Caco-2 (cell line): ENCODE measurements at places on chromosomes 2 and 18.

GRCh38 chr2:112257575-112257974 lies 2.7 kb upstream of the ZC3H8 start:
- no peak overlapping the region for H3K4me3 ChIP-seq
- no peak for DNase-seq
- no peaks in the 10 kb centered on the region for H3K36me3 ChIP-seq
- H3K27me3 ChIP-seq, result no peaks in the 10 kb centered on the region
- H3K27ac ChIP-seq, result no peak overlapping the region

- H3K27ac ChIP-seq, result no peak overlapping the region
- H3K4me3 ChIP-seq, result no peak overlapping the region
- no peaks in the 10 kb centered on the region for H3K27me3 ChIP-seq
- no peaks in the 10 kb centered on the region for H3K36me3 ChIP-seq
- no peaks in the 10 kb centered on the region for H3K4me1 ChIP-seq
Observed at GRCh38 chr18:8758466-8758865, 53.1 kb downstream of the MTCL1 start.

DNA sequence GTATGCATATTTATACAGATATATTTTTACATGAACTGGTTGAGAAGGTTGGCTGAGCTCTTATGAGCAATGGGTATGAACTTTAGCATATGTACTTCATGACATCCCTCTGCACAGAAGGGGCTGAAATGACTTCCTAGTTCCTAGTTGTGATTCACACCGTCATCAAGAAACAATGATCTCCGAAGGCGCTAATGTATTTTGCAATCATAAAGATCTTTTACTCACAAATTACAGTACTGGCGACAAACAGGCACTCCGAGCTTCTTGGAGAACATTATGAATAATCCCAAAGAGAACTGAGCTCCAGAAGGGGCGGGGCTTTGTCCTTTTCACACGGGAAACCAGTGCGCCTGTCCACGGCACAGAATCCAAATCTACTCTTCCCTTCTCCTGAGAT lies 18.1 kb downstream of the BCL2 start:
- DNase-seq, result no peak
- no peak overlapping the region for H3K4me3 ChIP-seq
- H3K36me3 ChIP-seq, result no peaks in the 10 kb centered on the region
- H3K4me1 ChIP-seq, result no peaks in the 10 kb centered on the region
- H3K27me3 ChIP-seq, result no peaks in the 10 kb centered on the region

DNA sequence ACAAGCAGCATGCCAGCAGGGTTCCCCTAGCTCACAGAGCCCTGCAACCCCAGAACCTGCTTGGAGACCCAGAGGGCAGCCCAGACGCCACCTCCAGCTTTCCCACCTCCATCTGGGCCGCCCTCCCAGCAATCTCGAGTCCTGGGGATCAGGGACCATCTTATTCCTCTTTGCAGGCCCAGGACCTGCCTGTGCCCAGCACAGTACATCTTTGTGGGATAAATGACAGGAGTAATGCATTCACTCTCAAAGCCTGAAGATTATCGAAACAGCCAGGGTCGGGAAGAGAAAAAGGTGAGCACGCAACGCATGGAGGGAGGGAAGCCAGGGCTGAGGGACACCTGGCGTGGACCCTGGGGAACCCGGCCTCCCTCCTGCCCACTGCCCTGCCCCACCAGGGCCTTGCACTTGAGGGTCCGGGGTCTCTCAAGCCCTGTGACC lies 144.1 kb downstream of the NDUFA10 start:
- H3K27me3 ChIP-seq, result no peaks in the 10 kb centered on the region
- no peaks in the 10 kb centered on the region for H3K36me3 ChIP-seq
- H3K4me1 ChIP-seq, result no peaks in the 10 kb centered on the region
- no peak overlapping the region for H3K27ac ChIP-seq
- no peak for DNase-seq
- no peak overlapping the region for H3K4me3 ChIP-seq

- H3K27ac ChIP-seq, result no peak overlapping the region
- no peak overlapping the region for H3K4me3 ChIP-seq
- H3K27me3 ChIP-seq, result no peaks in the 10 kb centered on the region
- no peaks in the 10 kb centered on the region for H3K36me3 ChIP-seq
Observed at GRCh38 chr2:168002021-168002553, 245.3 kb downstream of the STK39 start.

DNA sequence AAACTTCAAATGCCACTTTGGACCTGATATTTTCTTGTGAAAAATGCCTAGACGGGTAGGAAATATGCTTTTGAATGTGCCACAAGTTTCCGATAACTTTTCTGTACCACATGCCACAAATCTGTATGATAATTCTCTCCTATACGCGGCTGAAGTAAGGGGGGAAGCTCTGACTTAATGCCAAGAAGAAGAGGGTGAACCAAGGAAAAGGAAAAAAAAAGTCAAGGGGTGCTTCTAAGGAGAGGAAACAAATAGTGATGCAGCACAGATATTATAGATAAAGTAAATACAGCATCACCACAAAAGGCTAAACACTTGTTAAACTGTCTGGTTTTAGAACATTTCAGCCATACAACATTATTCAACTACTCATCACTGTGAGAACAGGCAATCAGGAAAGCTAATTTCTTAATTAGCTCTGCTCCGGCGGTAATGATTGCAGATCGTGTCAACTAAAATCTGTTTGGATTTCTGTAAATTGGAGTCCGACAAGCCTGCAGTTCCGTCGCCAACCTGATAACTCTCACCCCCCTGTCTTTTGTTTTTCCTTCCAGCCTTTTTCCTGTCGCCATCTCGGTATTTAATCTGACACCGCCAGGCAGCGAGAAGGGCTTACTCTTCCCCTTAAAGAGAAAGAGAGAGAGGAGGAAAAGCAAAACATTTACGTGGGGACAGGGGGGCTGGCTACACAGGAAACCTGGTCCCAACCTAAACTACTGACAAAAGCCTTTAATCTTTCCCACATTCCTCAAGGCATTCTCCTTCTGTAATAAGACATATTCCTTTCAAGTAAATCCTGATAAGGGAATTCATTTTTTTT lies 67.5 kb downstream of the ZEB2 start:
- H3K27me3 ChIP-seq, result peaks cover 2% of the 10 kb centered on the region
- no peaks in the 10 kb centered on the region for H3K4me1 ChIP-seq
- H3K4me3 ChIP-seq, result no peak overlapping the region
- DNase-seq, result no peak
- no peak overlapping the region for H3K27ac ChIP-seq
- H3K36me3 ChIP-seq, result no peaks in the 10 kb centered on the region

- H3K36me3 ChIP-seq, result no peaks in the 10 kb centered on the region
- no peaks in the 10 kb centered on the region for H3K27me3 ChIP-seq
- H3K4me1 ChIP-seq, result no peaks in the 10 kb centered on the region
- no peak for DNase-seq
- H3K4me3 ChIP-seq, result no peak overlapping the region
Observed at GRCh38 chr18:79570266-79571201, 109.1 kb upstream of the CTDP1 start.

DNA sequence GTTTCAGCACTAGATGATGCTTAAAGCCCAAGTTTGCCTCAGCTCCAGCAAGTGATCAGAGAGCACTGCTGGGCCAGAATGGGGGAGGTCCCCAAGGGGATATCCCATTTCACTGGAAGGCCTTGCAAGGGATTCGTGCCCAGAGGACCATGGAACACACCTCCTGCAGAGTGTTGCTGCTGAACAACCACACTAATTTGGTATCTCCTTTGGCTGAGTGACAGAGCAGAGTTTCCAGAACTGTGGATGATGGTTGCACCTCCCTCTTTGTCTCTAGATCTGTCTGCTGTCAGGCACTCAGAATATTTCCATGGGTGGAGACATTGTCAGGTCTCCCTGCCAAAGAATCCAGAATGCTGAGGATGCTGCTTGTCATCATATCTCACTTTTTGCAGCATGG lies 484.8 kb upstream of the NETO1 start:
- no peak for DNase-seq
- no peak overlapping the region for H3K27ac ChIP-seq
- no peak overlapping the region for H3K4me3 ChIP-seq
- no peaks in the 10 kb centered on the region for H3K27me3 ChIP-seq

DNA sequence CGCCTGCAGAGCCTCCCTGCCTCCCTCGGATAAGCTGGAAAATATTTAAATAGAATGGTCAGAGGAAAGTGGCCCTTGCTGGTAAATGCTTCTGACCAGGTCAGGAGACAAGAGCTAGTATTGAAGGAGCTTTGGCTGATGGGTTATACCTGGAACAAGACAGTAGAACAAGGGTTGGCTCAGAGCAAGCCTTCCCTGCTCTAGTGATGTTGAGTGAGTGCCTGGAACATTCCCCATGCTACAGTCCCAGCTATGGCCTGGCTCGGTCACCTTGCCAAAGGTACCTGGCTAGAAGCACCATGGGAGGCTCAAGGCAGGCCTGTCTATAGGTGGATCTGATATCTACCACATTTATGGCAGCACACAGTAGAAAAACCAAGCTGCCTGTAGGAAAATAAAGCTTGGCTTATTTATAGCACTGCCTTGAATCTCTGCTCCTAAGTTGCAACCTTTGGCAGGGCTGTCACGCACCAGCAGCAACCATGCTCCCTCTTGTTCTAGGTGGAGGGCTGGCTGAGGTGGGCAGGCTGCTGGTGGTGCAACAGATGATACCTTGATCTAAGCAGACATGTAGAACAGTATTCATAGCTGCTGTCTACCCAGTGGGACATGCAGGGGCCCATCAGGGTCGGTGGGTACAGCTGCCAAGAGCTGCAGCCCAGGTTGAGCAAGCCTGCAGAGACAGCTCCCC lies 66.7 kb upstream of the BCL2L11 start:
- no peak overlapping the region for H3K4me3 ChIP-seq
- no peak for DNase-seq
- no peaks in the 10 kb centered on the region for H3K27me3 ChIP-seq
- no peak overlapping the region for H3K27ac ChIP-seq
- no peaks in the 10 kb centered on the region for H3K36me3 ChIP-seq
- H3K4me1 ChIP-seq, result peaks cover 11% of the 10 kb centered on the region

DNA sequence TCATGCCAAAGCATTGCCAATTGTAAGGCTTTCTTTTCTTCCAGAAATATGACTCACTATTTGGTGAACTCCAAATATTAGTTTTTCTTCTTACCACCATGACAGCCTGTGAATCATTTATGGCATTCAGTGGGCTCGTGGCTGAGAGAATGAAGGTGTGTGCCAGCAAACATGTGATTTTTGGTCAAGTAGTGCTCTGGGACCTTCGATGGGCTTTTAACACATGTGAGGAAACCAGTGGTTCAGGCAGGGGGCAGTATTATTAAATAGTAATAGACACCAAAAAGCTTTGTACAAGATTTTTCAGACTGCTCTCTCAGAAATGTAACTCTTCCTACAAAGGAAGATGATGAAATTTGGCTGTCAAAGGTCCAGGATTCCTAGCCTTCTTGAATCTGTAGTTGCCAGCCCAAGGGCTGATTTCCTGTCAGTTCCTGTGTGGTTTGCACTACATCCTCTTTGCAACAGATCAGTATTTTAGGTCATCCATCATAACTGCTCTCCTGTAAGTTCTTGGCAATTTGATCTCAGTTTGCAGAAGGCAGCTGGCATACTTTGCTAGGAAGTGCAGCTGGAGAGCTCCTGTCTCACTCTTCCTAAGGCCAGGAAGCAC lies 64.3 kb downstream of the BABAM2 start:
- no peak overlapping the region for H3K27ac ChIP-seq
- H3K27me3 ChIP-seq, result no peaks in the 10 kb centered on the region
- no peak for DNase-seq
- no peak overlapping the region for H3K4me3 ChIP-seq
- no peaks in the 10 kb centered on the region for H3K36me3 ChIP-seq

GRCh38 chr2:157052685-157053224 lies 204.8 kb upstream of the GALNT5 start:
- H3K4me3 ChIP-seq, result no peak overlapping the region
- no peak overlapping the region for H3K27ac ChIP-seq
- peak; percentile 3 for DNase-seq
- no peaks in the 10 kb centered on the region for H3K27me3 ChIP-seq

DNA sequence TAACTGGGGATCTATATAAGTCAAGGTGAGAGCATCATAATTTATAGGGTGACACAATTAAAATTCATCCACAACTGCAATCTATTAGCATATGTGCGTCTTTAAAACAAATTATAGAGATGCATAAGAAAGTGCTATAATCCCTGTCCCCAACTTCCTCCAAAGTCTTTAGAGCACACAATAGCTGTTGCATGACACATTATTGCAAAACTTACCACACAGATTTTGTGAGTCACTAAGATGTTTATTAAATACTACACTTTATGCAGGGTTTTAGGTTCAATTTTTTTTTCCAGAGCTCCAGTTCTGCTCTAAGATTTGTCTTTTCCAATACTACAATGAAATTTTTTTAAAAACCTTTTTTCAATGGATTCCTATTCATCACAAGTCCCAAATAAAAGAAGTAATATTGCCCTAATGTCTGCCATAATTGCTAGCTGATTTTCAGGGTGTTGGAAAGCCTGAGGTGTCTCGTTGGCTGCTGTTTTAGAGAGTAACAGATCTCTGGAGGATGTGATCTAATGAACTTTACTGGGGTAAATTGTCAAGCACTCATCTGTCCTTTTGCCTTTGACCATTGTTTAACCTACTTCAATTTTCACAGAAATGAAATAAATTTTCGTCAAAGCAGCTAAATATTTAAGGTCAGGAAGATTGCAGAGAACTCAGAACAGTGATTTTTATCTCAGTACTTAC lies 250.5 kb upstream of the NETO1 start:
- no peaks in the 10 kb centered on the region for H3K4me1 ChIP-seq
- no peak overlapping the region for H3K27ac ChIP-seq
- no peaks in the 10 kb centered on the region for H3K36me3 ChIP-seq
- no peak for DNase-seq
- no peak overlapping the region for H3K4me3 ChIP-seq
- H3K27me3 ChIP-seq, result no peaks in the 10 kb centered on the region

GRCh38 chr18:35508746-35509338 lies 11.1 kb upstream of the INO80C start:
- DNase-seq, result no peak
- no peak overlapping the region for H3K4me3 ChIP-seq
- H3K4me1 ChIP-seq, result peaks cover 38% of the 10 kb centered on the region
- no peak overlapping the region for H3K27ac ChIP-seq

DNA sequence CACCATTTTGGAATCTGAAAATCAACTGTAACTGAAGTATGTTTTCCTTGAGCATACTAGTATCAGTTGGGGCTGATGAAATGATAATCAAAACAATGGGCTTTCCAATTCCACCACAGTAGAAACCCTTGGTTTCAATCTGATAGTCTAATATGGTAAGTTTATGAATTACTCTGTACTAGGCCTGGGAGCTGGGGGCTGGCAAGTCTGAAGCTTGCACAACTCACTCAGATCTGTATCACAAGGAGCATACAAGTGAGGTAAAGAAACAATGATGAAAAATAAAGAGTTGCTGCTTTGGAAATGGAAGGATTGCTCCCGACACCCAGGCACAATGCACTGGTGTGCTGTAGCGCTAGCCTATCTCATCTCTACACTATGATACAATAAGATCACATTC lies 19.4 kb downstream of the ZEB2 start:
- no peaks in the 10 kb centered on the region; the same call in 1 of the 2 replicates for H3K27me3 ChIP-seq
- no peak for DNase-seq
- H3K36me3 ChIP-seq, result no peaks in the 10 kb centered on the region
- no peaks in the 10 kb centered on the region for H3K4me1 ChIP-seq
